ENCODE measurements at places on chromosomes 6 and 20.

DNA sequence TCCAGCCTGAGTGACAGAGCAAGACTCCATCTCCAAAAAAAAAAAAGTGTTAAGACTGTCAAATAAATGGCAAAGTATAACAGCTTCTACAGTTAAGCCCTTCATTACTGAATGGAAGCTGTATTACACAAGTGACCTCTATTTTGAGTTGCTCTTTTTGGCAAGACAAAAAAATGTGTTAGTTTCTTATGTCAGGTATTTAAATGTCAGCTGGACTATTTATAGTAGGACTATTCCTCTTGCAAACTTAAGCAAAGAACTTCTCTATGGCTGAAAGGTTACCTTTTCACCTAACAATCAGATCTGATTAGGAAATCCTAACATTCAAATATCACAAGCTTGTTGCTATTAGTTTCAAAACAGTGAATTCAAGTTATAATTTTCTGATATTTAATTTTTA, 12.4 kb downstream of the UBE2V1 start:
- DNase-seq = no peak

- DNase-seq = no peak
Observed at GRCh38 chr20:45867819-45868176, 10.4 kb downstream of the ZSWIM3 start.

DNA sequence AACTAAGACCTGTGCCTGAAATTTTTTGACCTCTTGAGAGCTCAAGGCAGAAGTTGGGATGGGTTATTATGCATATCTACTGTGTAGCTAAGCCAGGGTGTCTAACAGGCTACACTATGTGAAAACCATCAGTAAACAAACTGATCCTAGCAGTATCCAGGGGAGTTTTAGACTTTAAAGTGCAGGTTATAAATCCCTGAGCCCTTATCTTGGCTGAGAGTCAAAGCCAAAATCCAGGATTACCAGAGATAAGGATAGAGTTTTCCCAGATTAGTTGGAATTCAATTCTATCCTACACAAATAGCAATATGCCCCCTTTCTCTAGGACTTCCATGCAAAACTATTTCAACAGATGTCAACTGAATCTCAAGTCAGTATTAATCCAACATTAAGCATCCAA, 1229.7 kb downstream of the GRIK2 start:
- no peak for DNase-seq

DNA sequence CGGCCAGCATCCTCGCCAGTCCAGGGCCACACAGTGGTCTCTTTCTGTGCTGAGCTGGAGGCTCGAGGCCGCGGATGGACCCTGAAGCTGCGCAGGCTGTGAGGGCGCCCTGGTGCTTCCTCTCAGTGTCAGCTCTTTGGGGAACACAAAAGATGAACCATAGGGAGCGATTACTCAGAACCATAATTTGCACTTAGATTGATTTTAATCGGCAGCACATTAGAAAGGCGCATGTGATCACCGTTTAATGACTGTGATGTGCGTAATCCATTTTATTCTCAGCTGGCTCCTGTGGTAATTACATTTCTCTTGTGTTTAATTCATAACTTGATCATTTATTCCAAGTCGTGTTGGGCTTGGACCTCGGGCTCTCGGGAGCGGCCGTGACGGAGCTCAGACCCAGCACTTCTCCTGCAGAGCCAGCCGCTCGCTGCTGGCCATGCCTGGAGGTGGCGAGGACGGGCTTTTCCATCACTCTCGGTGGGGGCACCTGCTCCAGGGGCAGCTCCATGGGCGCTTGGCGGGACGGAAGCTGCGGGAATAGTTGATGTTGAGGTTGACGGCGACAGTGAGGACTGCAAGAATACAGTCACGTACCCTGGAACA, 25.6 kb upstream of the NTSR1 start:
- DNase-seq = no peak

DNA sequence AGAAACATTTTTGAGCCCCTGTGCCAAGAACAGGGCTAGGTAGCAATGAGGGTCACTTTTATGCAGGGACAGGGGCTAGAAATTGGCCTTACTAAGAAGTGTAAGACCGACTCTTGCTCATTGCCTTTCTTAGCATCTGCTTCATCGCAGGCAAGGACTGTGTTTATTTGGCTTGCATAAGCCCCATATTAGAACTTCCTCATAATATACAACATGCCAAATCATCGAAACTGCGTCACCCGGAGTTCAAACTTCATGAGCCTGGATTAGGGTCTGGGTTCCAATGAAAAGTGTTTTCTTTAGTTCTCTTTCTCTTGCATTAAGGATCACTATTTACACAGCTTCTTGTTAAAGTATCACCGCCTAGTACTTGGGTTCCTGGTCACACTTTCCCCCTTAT, 977 bp upstream of the SMAP1 start:
- DNase-seq = no peak

DNA sequence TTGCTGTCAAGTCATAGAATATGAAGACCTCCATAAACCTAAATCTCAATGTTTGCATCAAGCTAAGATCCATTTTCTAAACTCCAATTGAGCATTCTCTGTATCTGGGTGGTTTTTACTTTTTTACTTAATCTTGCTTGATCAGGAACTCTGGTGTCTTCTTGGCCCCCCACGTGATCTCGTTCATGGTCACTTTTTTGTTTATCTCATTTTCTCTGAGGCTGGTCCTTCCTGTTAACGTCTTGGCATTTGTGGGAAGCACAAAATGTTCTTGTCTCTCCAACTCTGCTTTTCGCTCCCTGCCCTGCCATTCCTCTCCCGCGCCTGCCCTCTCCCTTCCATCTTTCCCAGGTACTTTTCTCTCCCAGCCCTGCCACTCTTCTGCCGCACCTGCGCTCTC, 14.0 kb upstream of the MAPRE1 start:
- no peak for DNase-seq

DNA sequence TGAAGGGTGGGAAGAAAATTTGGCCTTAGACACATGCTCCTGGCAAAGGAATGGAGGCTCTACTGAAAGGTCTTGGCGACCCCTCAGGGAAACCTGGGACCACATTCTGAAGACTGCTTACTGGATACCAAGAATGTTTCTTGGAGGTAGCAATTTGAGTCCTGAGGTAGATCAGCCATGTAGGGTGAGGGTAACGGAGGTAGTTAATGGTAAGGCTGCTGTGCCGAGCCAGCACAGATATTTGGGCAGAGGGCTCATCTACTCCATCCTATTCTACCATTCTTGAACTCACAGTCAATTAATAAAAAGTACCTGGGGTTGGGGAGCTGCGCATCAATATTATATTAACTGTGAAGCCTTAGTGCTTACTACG, 401 bp upstream of the PHF3 start:
- DNase-seq = no peak

DNA sequence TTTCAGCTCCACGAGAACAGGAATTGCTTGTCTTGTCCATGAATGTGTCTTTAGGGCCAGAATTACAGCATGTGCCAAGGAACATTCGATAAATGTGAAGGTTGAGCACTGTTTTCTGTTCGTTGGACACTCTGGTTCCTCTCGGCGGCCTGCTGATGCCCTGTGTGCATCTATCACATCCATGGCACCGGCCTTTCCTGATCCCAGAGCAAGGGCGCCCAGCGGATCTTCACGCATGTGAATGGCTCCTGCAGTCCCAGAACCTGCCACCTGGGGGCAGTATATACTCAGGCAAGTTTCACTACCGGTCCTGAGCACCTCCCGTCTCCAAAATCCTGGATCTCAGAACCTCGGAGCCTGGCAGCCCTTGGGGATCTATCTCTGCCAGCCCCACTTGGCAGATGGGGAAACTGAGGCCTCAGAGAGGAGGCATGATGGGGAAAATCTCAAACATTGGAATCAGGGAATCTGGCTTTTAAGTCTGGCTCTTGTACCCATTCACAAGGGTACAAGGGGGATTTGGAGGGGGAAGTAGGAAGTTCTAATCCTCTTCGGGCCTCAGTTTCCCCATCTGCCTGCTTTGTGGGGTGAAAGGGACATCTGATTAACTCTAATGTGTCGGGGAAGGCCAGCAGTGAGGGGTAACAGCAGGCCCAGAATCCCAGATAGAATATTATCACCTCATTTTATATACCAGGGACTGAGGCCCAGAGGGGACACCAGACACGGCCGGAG, 4.3 kb upstream of the CEBPB start:
- peak; percentile 92 for DNase-seq

GRCh38 chr20:59268870-59269269, 31.5 kb upstream of the EDN3 start:
- DNase-seq = no peak

- DNase-seq = peak; percentile 12
Observed at GRCh38 chr6:6230286-6230685, 90.2 kb downstream of the F13A1 start.

GRCh38 chr20:23120936-23121750, 35.0 kb upstream of the CD93 start:
- no peak for DNase-seq

DNA sequence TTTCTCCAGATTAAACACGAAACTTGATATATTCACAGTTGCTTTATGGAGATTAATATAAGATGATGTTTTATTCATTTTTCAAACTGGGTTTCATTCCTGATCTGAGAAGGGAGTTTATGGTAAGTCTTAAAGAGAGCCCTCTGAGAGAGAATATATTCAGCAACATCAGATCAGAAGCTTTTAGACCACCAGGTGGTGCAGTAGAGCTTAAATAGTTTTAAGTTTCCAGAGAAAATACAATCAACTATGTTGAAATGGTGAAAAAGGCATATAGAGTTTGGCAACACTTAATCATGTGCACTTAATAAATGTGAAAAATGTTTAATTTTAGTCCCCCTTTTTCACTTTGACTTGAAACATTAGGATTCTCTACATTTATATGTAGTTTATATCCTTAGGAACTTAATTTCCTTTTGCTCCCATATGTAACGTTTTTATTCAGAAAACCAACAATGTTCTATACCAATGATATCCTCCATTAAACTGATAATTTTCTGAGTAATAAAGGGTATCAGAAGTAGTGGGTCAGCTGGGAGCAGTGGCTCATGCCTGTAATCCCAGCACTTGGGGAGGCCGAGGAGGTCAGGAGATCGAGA, 86.4 kb upstream of the CLDN20 start:
- DNase-seq = peak; percentile 45

DNA sequence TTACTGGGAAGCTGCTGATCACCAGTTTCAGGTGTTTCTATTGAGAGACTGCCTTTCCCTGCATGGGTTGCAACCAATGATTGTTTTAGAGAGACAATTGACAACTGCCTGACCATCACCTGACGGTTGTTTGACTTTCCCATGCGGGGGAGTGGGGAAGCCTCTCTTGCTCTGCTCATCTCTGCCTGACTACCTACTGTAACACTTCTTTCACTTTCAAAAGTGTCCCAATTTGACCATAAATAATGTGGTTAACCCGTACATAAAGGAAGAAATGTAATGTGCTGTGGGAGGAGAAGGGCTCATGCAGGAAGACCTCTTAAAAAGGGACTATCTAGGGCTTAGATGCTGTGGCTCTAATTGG, 122.1 kb upstream of the PHACTR1 start:
- DNase-seq = no peak

DNA sequence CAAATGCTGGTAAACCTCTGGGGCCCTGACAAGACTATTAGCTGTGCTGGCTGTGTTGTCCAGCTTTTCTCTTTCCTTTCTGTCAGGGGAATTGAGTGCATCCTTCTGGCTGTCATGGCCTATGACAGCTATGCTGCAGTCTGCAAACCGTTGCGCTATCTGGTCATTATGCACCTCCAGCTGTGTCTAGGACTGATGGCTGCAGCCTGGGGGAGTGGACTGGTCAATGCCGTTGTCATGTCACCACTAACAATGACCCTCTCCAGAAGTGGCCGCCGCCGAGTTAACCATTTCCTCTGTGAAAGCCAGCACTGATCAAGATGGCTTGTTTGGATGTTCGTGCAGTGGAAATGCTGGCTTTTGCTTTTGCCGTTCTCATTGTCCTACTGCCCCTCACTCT, 20.3 kb downstream of the OR2B6 start:
- DNase-seq = no peak

- DNase-seq = peak; percentile 91
Observed at GRCh38 chr6:21501021-21501354, 92.6 kb upstream of the SOX4 start.

DNA sequence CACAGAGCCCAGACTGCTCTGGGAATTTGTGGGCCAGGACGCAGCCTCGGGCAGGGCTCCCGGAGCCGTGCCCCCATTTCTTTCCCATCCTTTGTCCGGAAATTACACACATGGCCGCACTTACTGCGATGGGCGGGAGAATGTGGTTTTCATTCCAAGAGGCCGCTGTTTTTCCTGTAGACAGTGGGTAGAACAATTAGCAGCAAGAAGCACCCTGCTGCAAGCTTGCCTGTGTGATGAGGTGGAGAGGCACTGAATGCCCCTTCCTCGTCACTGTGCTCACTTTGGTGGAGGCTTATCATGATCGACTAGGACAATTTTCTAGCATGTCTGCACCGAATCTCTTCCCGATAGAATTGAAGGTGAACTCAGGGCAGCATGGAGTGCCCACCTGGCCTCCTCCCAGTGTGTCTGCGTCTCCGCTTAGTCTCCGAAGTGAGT, 102.8 kb downstream of the DACT2 start:
- no peak for DNase-seq

- peak; percentile 81 for DNase-seq
Observed at GRCh38 chr6:31737315-31737990, 1.1 kb upstream of the CLIC1 start.

DNA sequence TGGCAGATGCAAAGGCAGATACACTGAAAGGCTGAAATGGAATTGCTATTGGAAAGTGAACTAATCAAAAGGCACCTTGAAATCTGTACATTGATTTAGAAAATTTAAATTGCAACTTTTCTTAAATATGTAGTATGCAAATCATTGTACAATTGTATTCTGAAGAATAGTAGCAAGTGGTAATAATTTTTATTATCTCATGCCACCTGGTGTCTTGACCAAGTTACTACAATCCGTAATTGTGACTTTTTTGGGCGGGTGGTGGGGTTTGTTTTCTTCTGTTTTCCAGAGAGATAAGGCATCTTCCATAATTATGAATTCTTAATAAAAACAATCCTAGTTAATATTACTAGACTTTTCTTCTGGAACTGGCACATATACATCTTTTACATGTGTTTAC, 12.5 kb upstream of the BCKDHB start:
- DNase-seq = no peak

- DNase-seq = no peak
Observed at GRCh38 chr6:31830886-31831335, 3.4 kb downstream of the HSPA1B start.

GRCh38 chr20:63602321-63602720, 24.6 kb downstream of the GMEB2 start:
- DNase-seq = no peak

DNA sequence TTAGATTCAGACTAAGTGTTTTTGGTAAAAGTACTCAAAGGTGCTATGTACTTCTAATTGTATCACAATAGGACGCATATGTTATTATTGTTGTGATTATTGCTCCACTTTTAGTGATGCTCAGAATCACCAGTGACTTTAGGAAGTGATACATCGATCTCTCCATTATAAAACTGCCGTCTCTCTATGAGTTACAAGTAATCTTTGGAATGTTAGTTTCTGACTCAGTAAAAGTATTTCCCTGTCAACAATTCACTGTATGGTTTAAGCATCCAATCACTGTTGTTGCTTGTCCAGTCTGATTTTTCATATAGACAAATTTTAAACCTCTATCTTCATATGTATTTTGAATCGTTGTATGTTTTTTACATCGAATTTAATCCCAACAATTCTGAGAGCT, 9.4 kb downstream of the DCBLD1 start:
- no peak for DNase-seq

GRCh38 chr6:158286413-158286812, 25.9 kb upstream of the TULP4 start:
- no peak for DNase-seq

- DNase-seq = no peak
Observed at GRCh38 chr6:15553031-15553430, 109.8 kb downstream of the DTNBP1 start.

GRCh38 chr20:11935212-11936154, 17.8 kb downstream of the BTBD3 start:
- no peak for DNase-seq
